Hippocampal formation (tissue), 2 donors: ENCODE measurements at places on chromosomes 16 and 17.

- DNase-seq: no peak
Observed at GRCh38 chr17:559551-560431, 154.8 kb downstream of the VPS53 start.

GRCh38 chr17:34314279-34314678 is 5.0 kb upstream of the CCL8 start:
- DNase-seq: no peak

DNA sequence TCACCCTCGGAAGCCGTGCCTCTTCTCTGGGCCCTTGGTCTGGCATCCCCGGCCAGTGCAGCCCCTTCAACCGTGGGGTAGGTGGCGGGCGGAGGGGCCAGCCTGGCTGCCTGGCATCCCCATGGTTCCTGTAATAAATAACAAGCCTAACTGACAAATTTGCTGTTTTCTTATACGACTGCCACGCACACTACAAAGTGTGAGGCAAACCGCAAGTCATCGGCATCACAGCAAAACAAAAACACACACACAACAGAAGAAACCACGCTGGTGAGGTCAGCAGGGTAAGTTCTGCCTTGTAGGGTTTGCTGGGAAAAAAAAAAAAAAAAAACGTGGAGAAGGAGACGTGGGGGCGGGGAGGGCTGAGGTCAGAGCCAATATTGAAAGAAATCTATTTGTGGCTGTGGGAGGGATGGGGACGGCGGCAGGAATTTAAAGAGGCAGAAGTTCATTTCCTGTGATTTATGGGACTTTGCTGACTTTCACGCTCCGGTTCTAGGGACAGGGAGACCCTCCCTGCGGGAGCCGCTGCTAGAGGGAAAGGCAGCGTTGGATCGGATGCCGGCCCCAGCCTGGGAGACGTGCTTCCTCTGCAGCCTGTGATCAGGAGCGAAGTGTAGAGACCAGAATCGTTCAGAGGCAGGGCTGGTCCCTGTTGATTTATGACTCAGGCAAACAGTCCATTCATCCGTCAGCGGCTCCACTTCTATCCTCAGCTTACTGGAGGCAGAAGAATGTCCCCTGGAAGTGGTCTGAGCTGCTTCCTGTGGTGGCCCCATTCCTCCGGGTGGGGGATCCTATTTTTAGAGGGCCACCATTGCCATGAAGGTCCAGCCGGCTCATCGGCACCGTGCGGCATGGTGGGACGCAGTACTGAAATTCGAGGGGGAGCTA is 162.8 kb downstream of the FOXL1 start:
- DNase-seq: no peak

DNA sequence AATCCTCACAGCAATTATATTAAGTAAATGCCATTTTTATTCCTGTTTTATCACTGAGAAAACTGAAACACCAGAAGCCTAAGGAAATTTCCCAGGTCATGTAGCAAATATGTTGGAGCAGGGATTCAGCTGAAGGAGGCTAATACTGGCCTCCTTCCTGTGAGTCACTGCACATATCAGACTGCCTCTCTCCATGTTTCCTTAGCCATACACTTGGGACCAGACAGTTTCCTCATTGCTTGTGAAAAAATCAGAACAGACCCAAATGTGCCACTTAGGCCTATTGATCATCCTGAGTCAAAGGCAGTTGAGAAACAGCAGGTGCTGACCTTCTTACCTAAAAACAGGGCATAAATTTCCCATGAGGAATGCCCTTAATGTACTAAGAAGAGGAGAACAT is 18.9 kb upstream of the ELAC2 start:
- DNase-seq: no peak

DNA sequence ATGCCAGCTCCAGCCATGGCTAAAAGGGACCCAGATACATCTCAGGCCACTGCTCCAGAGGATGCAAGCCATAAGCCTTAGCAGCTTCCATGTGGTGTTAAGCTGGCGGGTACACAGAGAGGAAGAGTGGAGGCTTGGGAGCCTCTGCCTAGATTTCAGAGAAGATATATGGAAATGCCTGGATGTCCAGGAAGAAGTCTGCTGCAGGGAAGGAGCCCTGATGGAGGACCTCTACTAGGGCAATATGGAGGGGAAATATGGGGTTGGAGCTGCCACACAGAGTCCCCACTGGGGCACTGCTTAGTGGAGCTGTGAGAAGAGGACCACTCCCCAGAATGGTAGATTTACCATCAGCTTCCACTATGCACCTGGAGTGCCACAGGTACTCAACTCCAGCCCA is 32.1 kb downstream of the RNF112 start:
- no peak for DNase-seq

DNA sequence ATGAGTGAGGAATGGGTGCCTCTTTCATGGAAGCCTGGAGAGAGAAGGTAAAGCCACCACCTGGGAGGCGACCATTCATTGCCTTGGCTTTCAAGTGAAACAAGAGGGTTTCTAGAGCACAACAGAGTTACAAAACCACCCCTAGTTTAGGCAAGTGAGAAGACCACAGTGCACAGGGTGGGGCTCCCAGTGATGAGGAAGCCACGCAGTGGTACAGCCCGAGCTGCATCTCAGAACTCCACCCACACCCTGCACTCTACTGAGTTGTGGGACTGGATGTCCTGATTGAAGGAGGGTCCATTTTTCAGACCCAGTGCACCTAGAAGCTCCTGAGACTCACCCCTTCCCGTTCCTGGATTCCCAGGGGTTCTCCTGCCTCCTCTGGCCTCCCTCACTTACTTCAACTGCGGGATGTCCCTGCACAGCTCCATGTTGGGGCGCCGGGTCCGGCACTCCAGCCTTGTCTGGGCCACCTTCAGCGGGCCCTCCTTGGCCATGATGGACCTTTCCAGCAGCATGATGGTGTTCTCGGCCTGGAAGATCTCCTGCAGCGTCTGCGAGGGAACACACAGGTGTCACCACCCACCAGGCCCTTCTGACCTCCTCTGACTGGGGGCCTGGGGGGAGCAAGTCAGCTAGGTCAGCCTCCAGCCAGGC is 55.1 kb upstream of the EMP2 start:
- DNase-seq: no peak

DNA sequence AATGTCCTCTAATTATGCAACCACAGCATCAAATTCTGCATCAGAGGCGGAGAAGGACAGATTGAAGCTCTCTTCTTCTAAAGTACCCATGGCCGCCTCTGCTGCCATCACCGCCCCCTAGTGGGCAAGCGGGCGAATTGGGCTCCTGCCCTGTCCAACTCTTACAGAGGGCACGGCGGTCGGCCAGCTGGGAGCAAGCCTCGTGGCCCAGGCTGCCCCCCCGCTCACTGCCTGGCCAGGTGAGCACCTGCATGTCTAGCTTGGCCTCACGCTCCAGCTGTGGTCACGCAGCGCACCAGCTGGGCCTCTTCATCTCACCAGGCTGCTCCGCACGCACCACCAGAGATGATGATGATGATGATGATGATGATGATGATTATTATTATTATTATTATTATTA is 146.1 kb upstream of the TOM1L1 start:
- DNase-seq: no peak

- DNase-seq: no peak
Observed at GRCh38 chr16:27650073-27650701, 100.2 kb downstream of the KATNIP start.

DNA sequence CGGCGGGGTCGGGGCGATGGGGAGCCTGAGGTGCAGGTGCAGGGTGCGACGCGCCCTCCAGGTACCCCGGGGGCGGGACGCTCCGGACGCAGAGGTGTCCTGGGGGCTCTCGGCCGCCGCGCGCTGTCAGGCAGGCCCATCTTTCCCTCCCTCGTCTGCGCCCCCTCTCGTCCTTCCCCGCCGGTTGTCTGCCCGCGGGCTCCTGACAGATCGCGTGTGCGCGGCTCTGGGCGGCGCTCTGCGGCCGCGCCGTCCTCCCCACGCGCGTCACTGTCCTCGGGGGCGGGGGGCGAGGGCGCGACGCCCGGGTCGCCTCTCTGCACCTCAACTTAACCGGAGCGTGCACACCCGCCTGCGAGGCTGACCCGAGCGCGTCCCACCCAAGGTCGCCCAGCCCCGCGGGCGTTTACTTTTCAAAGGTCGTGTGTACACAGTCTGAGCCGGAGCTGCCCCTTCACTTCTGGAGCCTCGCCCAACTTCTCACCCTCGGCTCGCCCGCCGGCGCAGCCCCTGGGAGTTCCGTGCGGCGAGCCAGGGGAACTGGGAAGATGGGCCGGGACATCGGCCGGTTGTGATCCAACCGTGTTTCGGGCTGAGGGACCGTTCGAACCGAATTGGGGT is 512 bp downstream of the AKAP1 start:
- DNase-seq: peak; percentile 63

- DNase-seq: no peak
Observed at GRCh38 chr16:53372992-53373871, 61.0 kb upstream of the RBL2 start.

GRCh38 chr17:8747742-8748141 is 3.1 kb upstream of the CCDC42 start:
- DNase-seq: no peak

- no peak for DNase-seq
Observed at GRCh38 chr16:62676306-62676705, 640.1 kb upstream of the CDH8 start.

DNA sequence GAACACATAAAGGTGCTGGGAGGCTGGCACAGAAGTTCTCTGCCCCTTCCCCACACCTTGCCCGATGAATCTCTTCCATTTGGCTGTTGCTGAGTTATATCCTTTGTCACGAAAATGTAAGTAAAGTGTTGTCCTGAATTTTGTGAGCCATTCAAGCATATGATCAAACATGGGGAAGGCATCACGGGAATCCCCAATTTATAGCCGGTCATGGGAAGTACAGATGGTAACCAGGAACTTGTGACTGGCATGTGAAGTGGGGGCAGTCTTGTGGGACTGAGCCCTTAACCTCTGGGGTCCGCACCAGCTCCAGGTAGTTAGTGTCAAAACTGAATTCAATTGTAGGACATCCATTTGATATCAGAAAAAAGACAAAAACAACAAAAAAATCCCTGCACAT is 13.2 kb downstream of the TOM1L2 start:
- no peak for DNase-seq

GRCh38 chr17:81097943-81098308 is 63.0 kb downstream of the BAIAP2 start:
- no peak for DNase-seq

GRCh38 chr17:72150632-72151460 is 30.0 kb downstream of the SOX9 start:
- DNase-seq: peak; percentile 87

DNA sequence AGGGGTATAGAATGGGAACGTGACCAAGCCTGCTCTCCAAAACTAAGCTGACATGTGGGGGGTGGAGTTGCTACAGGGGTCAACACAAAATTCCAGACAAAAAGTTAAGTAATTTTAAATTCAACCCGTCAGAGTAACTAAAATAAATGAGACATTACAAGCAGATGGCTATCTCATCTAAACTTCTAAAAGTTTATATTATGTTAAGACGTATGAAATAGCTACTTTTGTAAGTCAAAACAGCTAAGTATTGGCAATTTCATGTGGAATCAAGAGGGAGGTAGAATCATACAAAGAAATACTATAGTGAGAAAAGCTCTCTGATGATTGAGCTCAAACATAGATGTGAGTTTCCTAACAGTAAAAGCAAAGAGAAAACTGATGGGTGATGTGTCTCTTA is 113.3 kb downstream of the HS3ST2 start:
- no peak for DNase-seq

DNA sequence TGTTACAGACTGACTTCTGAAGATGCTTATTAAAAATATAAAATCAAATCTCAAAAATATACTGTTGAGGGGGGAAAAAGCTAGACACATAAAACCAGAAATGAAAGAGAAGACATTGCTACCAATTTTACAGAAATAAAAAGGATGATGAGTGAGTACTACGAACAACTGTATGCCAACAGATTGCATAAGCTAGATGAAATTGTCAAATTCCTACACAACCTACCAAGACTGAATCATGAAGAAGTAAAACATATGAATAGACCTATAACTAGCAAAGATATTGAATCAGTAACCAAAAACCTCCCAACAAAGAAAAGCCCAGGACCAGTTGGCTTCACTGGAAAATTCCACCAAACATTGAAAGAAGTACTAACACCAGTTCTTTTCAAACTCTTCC is 3.5 kb upstream of the CAPNS2 start:
- DNase-seq: no peak

DNA sequence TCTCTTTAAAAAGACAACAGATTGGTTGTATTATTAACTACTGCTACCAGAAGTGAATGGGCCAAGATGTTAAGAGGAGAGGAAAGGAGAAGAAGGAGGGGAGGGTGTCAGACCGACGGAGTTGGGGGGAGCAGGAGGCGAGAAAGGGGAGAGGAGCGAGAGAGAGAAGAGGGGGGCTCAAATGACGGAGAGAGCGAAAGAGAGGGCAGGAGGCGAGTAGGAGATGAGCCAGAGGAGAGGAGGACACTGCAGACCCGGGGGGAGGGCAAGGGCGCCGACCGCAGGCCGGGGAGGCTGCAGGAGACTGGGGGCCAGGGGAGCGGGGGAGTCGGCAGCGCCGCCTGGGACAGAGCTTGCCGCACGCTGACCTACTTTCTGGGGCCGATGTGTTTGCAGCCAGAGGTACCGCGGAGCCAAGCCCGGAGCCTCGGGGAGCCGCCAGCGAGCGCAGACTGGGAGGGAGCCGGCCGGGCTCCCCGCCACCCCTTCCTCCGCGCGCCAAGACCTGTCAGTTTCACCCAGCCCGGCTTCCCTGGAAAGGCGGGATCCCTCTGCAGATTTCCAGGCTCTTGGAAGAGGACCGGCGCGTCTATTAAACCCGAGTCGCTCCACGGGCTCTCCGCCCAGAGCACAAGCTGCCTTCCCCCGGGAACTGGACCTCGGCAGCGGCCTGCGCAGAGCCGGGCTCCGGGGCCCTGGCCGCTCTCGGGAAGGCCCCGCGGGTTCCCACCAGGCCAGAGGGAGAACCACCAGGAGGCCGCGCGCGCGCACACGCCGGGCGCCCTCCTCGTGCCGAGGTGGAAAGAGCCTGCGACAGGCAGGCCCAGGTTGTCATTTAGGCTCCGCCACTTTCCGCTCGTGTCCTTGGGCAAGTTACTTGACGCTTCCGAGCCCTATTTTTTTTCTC is 74.6 kb downstream of the CMC2 start:
- peak; percentile 53 for DNase-seq

- peak; percentile 22 for DNase-seq
Observed at GRCh38 chr16:56203052-56203451, 11.8 kb downstream of the GNAO1 start.

- no peak for DNase-seq
Observed at GRCh38 chr17:48290378-48290777, 139.6 kb downstream of the SKAP1 start.

DNA sequence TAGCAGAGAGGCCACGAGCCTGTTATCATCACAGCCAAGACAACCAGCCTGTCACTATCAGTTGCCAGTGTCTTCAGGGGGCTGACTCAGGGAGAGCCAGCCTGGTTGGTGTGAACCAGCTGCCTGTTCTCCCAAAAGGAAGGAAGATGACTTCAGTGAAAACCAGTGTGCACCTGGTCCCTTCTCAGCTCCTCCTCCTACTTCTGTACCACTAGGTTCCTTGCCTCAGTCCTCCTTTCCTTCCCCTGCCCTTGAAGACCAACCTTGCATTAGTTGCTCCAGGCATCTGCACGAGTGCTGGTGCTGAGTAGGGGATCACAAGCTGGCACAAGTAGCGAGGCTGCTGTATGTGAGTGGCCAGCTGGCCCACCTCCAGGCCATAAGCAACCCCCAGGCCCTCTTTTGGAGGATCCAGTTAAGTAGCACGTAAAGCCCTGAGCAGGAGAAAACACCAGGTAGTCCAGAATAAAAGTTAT is 8.5 kb downstream of the TUBG1 start:
- no peak for DNase-seq
